ENCODE measurements at places on chromosomes 3 and 15.

DNA sequence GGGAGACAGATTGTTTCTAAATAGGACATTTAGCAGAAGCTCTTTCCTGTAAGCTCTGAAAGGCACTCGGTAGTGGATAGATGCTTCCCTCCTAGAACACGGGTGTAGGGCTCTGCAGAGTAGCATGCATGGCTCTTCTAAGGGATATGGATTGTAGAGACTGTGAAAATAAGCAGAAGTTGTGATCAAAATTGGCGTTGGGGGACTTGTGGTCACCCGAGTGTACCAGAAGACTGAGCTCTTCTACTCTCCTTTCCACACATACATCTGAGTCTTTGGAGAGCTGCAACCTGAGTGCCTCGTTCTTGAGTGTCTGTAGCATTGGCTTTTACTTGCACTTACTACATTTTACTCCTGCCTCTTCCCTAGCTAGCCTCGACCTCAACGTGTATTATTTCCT lies 197.7 kb downstream of the LPP start:
- DNase-seq = no peak

DNA sequence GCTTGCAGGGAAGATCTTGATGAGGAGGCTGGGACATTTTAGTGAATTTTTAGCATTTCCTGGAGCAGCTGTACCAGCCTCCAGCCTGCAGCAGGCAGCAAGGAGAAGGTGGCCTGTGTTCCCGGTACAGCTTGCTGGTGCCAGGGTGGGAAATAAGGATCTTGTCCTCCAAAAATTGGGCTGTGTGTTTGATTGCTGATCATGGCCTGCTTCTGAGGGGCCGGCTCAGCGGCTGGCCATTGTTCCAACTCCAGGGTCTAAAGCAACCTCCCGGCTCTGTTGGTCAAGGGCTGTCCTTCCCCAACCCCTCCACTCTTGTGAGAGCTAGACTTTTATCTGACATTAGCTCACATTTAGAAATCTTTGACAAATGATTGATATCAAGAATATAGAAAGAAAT lies 5.0 kb downstream of the CFAP100 start:
- DNase-seq = no peak

DNA sequence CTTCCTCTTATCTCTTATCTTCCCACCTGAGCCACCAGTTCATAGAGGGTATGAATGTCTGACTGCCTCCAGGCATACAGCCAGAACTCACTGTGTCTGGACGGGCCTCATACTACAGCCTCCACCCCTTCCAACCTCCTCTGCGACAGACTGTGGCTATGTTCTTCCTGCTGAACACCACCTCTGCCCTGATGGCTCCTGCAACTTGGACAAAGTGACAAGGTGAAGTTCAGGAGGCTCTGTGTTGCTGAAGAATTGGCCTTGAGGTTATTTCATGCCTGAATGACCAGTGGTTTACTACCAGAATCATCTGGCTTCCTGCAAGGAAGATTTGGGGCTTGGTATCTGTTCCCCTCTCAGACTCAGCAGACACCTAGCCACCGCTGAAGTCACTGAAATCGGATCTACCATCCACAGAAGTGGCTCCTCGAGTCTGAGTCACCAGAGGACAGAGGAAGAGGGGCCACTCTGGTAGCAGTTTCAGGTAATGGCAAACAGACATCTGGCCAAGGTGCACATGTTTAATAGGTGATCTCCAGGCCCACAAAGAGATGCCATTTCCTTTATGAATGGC lies 14.2 kb upstream of the ULK3 start:
- DNase-seq = peak; percentile 42

- DNase-seq = no peak
These were observed 2.7 kb downstream of the FBXO40 start for GRCh38 chr3:121595765-121596406.

Data from BE2C (cell line).